ENCODE measurements at places on chromosomes 1 and 21. TPM values are rescaled to one million over a fixed set of nuclear protein-coding genes. Genes with fewer than 3 reads are reported as not detected.
A peak's percentile ranks its signal among the peaks of the same experiment; 100 is the strongest.

The FALEC gene
- total RNA-seq: not detected

The CLEC20A gene
- not detected for total RNA-seq

The OR10Z1 gene
- not detected for total RNA-seq

The LRRC7 gene
- total RNA-seq: not detected

The TRNAU1AP gene
- total RNA-seq: 13.0 TPM

DNA sequence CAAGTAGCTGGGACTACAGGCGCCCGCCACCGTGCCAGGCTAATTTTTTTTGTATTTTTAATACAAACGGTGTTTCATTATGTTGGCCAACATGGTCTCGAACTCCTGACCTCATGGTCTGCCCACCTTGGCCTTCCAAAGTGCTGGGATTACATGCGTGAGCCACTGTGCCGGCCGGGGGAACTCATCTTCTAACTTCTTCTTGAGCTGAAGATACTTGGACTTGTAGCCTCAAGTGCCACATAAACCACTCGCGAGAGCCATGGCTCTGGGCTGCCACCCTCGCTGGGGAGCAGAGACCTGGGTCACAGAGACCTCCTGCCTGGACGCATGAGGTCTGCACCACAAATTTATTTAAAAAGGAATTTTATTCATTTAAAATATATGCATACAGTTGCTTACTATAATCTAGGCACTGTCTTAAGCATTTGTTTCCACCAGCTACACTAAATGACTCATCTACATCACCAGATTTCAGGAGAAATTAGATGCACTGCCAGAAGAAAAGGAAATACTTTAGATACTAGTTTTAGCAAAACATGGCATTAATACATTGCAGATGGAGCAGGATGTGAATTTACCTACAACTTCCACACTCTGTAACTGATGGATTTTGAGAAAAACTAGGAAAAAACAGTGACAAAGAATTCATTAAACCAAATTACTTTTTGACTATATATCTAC, 29.9 kb upstream of the PUM1 start:
- H3K27me3 ChIP-seq: no peaks in the 10 kb centered on the region
- no peak for DNase-seq
- no peaks in the 10 kb centered on the region for H3K36me3 ChIP-seq
- H3K27ac ChIP-seq: no peak overlapping the region
- no peaks in the 10 kb centered on the region for H3K4me1 ChIP-seq
- H3K4me3 ChIP-seq: no peak overlapping the region

DNA sequence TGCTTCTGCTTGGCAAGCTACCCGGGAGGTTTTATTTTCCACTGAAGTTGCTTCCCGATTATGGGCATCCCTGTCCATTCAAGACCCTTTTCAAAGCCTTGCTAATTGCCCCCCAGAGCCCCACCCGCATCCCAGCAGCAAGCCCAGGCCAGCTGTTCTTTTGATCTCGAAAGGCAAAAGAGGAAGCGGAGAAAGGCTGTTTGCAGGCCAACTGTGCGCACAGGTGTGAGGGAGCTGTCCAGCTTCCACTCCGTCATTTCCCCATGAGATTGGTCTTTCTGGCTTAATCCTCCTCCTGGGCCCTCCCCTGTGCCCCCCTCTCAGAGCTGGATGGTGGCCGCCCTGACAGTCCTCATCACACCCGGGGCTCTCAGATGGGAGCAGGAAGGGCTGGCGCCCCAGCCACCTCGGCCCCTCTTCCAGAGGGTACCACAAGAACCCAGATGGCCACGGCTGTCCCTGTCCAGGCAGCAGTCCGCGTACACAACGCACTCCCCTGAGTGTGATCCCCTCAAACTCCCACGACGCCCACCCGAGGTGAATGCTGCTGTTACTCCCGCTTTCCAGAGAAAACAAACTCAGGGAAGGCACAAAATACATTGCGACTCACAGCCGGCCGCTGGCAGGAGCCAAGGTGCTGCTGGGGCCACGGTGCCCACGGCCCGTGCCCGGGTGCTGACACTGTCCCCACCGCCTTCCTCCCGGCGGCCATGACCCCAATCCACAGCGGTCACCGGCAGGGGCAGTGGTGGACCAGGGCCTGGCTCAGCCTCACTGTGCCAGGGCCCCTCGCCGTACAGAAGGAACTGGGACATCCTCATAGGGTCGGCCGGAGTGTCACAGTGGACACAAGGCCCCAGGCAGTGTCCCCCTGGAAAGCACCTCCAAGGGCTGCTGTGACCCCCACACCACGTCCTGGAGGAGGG, 121.9 kb downstream of the CRYAA start:
- no peaks in the 10 kb centered on the region for H3K36me3 ChIP-seq
- no peak overlapping the region for H3K4me3 ChIP-seq
- no peaks in the 10 kb centered on the region for H3K4me1 ChIP-seq
- DNase-seq: no peak
- no peak overlapping the region for H3K27ac ChIP-seq

GRCh38 chr1:206867239-206867638, 1.8 kb downstream of the IL20 start:
- H3K27ac ChIP-seq: no peak overlapping the region
- no peaks in the 10 kb centered on the region for H3K27me3 ChIP-seq
- no peak overlapping the region for H3K4me3 ChIP-seq
- H3K4me1 ChIP-seq: no peaks in the 10 kb centered on the region
- H3K36me3 ChIP-seq: no peaks in the 10 kb centered on the region

DNA sequence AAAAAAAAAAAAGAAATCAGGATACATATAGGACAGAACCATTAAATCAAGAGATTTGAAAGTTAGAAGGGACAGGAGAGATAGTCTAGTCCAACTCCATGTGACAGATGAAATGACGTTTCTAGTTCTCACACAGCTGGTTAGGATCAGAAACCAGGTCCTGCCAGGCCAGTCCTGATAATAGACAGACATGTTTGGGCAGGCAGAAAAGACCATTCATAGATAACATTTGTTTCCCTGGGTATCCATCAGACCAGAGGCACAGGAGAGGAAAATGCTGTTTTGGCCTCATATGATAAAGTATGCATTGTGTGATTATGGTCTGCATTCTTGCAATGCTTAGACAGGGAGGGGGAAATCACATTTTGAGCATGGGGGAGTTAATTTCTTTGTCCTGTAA, 29.3 kb downstream of the ZBTB8B start:
- H3K36me3 ChIP-seq: no peaks in the 10 kb centered on the region
- H3K27me3 ChIP-seq: no peaks in the 10 kb centered on the region
- DNase-seq: no peak
- no peak overlapping the region for H3K4me3 ChIP-seq
- no peak overlapping the region for H3K27ac ChIP-seq
- no peaks in the 10 kb centered on the region for H3K4me1 ChIP-seq

- no peaks in the 10 kb centered on the region for H3K36me3 ChIP-seq
- no peak overlapping the region for H3K4me3 ChIP-seq
- peaks cover 25% of the 10 kb centered on the region for H3K4me1 ChIP-seq
- H3K27me3 ChIP-seq: no peaks in the 10 kb centered on the region
These were observed 7.9 kb downstream of the CSTB start for GRCh38 chr21:43767984-43768867.

DNA sequence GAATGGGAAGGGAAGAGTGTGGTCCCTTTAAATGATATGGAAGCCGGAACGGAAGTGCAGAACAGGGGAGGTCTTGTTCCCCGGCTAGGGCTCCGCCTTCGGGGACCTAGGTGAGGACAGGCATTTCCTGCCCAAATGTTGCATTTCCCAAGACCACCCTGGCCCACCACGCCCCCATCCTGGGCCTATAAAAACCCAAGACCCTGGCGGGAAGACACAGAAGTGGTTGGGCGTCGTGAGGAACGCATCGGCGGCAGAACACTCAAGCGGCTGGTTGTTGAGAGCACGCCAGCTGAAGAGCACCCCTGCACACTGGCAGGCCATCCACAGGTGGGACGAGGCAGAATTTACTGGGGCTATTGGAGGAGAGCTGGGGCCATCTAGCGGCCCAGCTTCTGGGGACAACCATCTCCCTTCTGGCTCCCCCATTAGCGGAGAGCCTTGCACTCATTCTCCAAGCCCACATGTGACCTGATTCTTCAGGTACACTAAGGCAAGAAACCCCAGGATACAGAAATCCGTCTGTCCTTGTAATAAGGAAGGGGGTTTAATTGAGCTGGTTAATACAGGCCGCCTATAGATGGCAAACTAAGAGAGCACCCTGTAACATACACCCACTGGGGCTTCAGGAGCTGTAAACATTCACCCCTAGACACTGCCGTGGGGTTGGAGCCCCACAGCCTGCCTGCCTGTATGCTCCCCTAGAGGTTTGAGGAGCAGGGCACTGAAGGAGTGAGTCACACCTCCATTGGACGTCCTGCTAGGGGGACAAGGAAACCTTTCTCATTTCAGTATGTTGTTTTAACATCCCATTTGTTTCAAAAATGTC, 1327.9 kb downstream of the BRINP3 start:
- H3K4me1 ChIP-seq: no peaks in the 10 kb centered on the region
- no peak overlapping the region for H3K27ac ChIP-seq
- no peak overlapping the region for H3K4me3 ChIP-seq
- peak; percentile 66 for DNase-seq

DNA sequence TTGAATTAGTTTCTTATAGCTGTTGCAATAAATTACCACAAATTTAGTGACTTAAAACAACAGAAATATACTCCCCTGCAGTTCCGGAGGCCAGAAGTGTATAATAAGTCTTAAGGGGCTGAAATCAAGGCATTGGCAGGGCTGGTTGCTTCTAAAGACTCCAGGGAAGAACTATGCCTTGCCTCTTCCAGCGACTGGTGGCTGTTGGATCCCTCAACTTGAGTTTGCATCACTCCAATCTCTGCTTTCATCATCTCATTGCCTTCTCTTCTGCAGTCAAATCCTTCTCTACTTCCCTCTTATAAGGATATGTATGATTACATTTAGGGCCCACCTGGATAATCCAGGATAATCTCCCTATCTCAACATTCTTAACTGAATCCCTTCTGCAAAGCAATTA, 19.1 kb upstream of the MED18 start:
- no peak overlapping the region for H3K4me3 ChIP-seq
- no peak overlapping the region for H3K27ac ChIP-seq
- no peaks in the 10 kb centered on the region for H3K36me3 ChIP-seq
- DNase-seq: no peak

DNA sequence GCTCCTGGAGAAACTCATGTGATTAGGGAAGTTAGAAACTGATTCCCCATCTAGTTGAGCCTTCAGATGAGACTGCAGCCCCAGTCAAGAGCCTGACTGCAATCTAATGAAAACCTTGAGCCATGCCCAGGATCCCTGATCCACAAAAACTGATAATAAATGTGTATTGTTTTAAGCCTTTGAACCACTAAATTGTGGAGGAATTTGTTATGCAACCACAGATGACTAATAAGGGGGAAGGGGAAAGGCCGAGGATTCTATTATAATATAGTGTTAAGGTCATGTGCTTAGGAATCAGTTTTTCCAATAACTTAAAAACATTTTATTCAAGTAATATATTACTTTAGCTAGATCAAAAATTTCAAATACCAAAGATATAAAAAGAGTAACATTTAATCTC, 52.8 kb upstream of the USP25 start:
- no peaks in the 10 kb centered on the region for H3K4me1 ChIP-seq
- no peak overlapping the region for H3K4me3 ChIP-seq
- no peaks in the 10 kb centered on the region for H3K27me3 ChIP-seq
- no peak overlapping the region for H3K27ac ChIP-seq
- no peak for DNase-seq

- H3K4me1 ChIP-seq: no peaks in the 10 kb centered on the region
- H3K4me3 ChIP-seq: no peak overlapping the region
- H3K27me3 ChIP-seq: no peaks in the 10 kb centered on the region
- H3K36me3 ChIP-seq: no peaks in the 10 kb centered on the region
- DNase-seq: no peak
- no peak overlapping the region for H3K27ac ChIP-seq
These were observed 24.5 kb downstream of the SSX2IP start for GRCh38 chr1:84665703-84666317.

DNA sequence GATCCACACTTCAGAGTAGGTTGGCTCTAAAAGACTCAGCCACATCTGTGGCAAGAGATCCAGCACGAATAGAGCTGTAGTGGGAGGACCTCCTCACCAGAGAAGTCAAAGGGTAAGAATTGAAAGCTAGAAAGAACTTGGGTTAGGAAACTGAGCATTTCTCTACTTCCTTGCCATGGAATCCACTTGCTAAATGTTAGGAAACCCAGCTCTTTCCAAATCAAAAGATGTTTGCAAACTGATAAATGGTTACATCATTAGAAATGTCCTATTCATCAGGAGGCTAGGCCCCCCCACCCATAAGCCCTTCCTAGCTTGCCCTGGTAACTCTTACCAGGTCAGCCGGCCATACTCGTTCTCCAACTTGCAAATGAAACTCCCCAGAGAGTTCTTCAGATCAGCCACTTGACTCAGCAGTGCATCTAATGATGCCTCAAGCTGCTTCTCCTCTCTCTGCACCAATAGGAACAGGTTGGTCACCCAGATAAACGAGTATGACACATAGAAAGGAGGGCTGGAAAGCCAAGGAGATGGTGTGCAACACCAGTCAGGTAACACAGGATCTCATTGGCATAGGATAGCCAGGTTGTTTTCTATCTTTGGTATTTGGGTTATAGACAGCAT, 1.5 kb downstream of the MED8 start:
- H3K4me1 ChIP-seq: peaks cover 13% of the 10 kb centered on the region
- H3K36me3 ChIP-seq: peaks cover 25% of the 10 kb centered on the region
- no peak overlapping the region for H3K4me3 ChIP-seq

DNA sequence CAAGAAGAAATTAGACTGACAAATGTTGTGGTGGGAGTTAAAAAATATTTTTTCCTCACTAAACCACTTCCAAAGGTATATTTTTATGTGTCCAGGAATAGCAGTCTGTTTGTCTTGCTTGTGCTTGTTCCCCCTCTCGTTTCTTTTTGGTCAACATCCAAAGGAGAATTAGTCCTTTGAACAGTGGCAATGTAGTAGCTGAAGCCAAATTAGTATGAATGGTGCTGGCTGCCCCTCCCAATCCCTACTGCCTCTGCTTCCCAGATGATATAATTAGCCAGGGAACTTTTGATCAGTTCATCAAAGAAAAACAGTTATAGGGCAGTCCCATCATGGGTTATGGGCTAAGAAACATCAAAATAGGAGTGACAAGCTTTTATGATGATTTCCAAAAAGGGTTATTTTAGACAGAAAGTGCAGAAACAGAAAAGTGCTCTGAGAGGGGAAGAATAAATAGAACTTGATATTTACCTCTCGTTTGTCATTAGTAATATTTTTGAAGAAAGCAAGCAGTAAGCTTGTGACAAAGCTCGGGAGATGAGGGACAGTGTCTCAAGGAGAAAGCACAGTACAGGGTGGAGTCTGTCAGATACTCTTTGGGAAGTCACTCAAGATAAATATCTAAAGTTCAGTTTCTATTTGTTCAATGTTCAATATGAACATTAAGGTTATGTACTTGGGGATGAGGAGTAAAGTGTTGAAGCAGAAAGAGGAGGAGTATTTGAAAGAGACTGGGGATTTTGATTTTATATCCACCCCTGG, 239.1 kb downstream of the HLX start:
- DNase-seq: no peak
- no peak overlapping the region for H3K27ac ChIP-seq
- H3K4me3 ChIP-seq: no peak overlapping the region
- H3K4me1 ChIP-seq: no peaks in the 10 kb centered on the region
- no peaks in the 10 kb centered on the region for H3K36me3 ChIP-seq

Data from GM23338 (cell line).